ENCODE measurements at places on chromosomes 13 and 19. TPM values are rescaled to one million over a fixed set of nuclear protein-coding genes. Genes with fewer than 3 reads are reported as not detected.

DNA sequence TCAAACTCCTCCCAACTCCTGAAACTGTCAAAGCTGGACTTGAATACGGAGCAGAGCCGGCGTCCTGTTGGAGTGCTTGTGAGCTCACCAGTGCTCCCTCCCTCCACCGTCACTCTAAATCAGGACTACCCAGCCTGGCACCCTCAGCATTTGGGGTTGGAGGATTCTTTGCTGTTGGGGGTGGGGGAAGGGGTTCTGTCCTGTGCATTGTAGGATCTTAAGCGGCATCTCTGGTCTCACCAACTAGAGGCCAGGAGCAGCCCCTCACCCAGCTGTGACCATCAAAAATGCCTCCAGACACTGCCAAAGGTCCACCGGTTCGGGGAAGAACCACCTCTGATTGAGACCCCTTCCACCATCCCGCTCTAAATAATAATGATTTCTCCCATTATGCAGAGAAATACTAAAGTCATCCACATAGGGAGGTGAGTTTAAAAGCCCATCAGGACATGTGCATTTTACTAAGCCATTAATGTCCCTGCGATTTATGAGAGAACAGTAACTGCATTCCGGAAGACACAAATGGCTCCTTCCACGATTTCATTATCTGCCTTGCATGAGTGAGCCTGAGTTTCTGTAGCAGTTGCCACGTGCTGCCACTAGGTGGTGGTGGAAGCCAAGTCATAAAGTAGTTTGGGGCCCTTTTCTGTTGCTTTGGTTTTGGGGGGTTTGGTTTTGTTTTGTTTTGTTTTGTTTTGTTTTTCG, 16.1 kb upstream of the USP29 start:
- DNase-seq, result peak; percentile 63

- DNase-seq, result no peak
Observed at GRCh38 chr13:78497702-78498355, 105.5 kb downstream of the POU4F1 start.

- no peak for DNase-seq
Observed at GRCh38 chr19:38453596-38453995, 20.1 kb downstream of the RYR1 start.

DNA sequence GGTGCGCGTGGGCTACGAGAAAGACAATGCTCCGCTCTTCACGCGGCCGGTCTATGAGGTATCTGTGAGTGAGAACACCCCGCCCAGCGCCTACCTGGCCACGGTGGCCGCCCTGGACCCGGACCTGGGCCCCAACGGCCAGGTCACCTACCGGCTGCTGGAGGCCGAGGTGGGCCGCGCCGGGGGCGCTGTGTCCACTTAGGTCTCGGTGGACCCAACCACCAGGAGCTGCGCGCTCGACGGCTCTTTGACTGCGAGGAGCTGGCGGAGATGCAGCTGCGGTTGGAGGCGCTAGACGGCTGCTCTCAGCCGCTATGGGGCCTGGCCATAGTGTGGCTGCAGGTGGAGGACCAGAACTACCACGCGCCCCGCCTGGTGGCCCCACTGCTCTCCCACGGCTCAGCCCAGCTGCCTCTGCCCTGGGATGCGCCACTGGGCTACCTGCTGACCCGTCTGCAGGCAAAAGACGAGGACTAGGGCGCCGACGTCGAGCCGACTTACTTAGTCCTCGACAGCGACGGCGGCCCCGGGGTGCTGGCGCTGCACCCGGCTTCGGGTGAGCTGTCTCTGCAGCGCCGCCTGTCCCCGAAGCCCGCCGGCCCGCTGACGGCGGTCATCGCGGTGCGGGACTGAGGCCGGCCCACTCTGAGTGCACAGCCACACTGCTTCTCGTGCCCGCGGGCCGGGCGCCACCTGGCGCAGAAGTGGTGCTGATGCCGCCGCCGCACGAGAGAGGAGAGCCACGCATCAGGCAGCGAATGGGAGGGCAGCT, 173.0 kb downstream of the OLFM4 start:
- DNase-seq, result no peak

- peak; percentile 86 for DNase-seq
Observed at GRCh38 chr19:588093-588740, 1.5 kb upstream of the HCN2 start.

DNA sequence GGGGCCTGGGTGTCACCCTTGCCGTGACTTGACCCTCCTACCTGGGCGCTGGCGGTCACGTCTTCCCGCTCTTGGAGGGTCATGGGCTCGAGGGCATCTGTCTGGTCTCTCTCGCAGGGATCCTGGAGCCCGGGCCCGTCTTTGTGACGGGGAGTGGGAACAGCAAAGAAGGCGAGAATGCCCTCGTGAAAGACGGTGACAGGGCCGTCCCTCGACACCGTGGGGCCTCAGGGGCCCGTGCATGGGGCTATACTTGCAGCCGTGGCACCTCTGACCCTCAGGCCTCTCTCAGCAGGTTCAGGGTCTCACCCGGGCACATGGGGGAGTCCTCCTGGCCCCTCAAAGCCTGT, 20.9 kb upstream of the MATK start:
- DNase-seq, result no peak

ZNF101 gene
- 5.6 TPM for total RNA-seq

DNA sequence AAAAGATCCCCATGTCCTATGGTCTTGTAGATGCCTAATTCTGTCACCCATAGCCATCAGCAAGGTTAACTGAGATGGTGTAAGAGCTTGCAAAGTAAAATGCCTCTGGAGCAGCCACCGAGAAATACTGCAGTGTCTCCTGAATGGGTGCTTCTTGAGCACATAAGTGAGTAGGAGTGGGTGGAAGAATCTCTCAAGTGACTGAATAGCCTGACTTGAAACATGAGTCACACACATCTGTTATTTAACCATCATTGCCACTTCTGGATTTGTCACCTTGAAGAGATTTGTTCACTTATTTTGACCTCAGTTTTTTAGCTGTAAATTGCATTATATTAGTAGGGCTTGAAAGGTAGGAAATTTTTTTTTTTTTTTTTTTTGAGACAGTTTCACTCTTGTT, 2.3 kb downstream of the ZNF714 start:
- peak; percentile 73 for DNase-seq

DNA sequence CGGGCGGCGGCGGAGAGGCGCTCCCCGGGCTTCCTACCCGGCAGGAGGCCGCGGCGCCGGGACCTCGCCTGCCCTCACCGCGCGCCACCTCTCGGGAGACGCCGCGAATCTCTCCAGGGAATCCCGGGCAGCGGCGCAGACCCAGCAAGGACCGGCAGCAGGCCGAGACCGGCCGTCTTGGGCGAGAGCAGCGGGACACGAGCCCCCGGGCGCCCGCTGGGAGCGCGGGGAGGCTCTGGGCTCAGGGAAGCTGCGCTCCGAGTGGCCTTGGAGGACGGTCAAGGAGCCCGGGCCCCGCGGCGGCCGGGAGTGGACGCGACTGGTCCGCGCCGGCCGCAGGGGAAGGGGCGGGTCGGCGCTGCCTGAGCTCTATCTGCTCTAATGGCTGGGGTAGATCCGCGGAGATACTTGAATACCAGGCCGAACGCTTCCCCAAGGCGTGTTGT, 14.7 kb downstream of the CDX2 start:
- peak; percentile 22 for DNase-seq

- no peak for DNase-seq
Observed at GRCh38 chr19:35310331-35310730, 18.4 kb downstream of the MAG start.

DNA sequence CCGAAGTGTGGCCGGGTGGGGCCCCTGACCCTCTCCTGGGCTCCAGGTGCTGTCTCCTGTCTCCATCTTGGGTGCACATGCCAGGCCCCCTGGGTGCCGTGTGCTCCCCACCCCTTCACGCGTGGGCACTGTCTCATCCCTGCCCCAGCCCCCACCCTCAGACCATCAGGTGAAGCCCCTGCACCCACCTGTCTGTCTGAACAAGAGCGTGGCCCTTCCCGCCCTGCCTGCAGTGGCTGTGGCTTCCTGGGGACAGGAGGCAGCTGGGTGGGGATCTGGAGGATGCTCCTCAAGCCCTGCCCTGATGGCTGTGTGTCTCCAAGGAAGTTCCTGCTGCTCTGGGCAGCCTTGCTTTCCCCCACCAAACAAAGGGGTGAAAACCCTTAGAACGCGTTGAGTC, 2.2 kb downstream of the PRR22 start:
- DNase-seq, result no peak

DNA sequence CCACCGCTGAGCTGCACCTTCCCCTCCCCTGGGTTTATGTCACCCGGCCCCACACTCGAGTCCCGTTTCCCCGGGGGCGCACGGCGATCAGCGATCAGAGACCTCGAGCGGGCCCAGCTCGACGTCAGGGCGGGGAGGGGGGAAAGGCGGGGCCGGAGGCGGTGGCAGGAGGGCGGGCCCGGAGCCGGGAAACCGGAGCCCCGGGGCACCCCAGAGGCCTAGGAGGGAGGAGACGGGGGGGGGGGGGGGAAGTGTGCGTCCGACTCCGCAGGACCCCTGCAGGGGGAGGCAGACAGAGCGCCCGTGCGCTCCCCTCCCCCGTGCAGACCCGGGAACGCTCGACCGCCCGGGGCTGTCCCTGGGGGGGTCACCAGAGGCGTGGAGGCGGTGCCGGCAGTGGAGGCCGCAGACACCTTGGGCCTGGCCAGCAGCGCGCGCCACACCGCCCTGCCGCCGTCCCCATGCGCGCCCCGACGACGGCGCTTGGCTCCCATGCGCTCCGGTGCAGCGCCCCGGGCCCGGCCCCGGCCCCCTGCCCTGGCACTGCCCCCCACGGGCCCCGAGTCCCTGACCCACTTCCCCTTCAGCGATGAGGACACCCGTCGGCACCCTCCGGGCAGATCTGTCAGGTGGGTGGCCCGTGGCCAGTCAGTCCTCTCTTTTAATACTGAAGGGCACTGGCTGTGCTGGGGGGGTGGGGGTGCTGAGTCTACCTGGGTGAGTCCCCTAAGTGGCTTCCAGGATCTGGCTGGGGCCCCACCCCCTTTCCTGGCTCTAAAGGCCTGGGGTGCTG, 11.8 kb downstream of the PDE4A start:
- DNase-seq, result peak; percentile 65

DNA sequence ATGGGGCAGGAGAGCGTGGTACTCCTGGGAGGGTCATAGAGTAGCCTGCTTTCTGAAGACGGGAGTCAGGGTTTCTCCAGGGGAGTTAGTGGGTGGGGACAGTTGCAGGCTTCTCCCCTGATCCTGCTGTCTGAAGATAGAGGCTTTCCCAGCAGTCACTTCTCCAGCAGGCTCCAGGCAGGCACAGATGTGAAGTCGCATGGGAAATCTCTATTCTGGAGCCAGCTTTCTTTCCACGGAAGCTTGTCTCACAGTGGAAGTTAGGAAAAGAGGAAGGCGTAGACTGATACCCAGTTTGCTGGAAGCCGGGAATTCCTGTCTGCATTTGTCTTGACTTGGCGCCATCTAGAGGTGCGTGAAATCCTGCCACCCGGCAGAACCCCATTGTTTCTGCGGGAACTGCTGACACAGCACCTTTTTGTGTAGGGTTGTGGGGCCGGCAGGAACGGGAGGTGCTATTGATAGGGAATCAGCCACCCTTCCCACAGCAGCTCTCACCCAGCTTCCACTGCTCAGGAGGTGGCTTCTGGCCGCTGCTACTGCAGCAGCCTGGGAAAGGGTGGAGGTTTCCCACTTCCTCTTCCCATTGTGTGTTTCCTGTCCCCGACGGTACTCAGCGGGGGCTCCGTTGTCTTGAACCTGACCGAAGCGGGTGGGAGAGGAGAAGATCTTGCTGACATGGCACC, 28.5 kb upstream of the NPAS1 start:
- peak; percentile 89 for DNase-seq

ZNF331 gene
- 9.0 TPM for total RNA-seq

GRCh38 chr13:41458187-41458760, 924 bp downstream of the RGCC start:
- DNase-seq, result no peak

DNA sequence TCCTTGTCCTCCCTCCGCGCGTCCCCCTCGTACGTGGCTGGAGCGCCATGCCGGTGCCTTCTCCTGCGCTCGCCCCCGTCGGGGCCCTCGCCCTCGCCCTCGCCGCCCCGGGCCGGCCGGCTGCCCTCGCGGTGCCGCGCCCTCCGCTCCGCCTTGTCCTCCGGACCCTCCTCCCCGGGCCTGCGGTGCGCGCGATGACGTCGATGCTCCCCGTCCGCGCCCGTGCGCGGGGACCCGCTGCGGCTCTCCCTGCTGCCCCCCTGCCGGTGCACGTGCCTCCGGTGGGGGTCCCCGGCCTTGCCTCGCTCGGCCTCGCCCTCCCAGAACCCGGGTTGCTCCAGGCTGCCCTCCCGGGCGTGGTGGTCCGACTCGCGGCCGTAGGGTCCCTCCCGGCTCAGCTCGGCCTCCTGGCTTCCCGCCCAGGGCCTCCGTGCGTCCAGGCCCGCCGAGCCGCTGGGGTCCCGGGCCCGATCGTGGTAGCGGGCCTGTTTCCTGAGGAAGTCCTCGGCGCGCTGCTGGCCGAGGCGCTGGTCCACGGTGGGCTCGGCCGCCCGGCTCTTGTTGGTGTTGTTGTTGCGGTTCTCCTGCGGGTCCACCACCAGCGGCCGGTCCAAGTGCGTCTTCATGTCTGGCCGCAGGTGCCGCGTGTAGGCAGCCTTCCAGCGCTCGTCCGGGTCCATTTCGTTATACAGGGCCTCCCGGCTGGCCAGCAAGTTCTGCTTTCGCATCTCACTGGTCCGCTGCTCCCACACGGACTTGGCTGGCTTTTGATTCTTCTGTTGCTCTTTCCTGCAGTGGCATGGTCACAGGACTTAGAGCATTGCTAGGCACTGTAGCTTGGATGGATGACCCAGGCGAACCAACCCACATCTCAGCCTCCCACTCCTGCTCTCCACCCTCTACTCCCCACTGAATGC, 148.6 kb downstream of the IER2 start:
- DNase-seq, result no peak

DNA sequence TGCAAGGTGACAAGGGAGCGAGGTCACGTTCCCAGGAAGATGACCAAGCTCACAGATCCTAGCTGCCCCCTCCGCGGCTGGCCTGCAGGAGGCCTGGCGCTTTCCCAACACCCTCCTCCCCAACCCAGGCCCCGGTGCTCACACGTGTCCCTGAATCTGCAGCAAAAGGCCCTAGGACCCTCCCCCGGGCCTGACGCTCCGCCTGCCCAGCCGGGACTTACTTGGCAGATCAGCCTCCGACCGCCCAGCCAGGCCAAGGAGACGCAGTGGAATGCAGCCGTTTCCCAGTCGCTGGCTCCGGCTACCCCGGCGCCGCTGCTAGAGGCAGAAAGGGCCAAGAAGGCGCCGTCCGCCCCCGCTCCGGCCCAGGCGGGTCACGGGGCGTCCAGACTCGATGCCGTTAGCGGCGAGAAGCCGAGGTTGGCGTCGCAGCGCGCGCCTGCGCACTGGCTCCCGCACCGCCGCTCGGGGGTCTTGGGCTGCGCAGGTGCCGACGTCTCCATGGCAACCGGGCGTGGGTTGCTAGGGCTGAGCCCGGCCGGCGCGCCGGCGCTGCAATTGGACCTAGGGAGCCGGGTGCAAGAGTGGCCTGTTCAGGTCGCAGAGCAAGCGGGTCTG, at the start of gene PNMA8A:
TSS of gene PNMA8A (minus strand) at position 448 of the 618 bp plus-strand sequence. CDS start 528 bp downstream, outside the sequence.
- DNase-seq, result peak; percentile 72

Data from fibroblast of villous mesenchyme (primary cell).